ENCODE measurements at places on chromosomes 2 and 18. TPM values are rescaled to one million over a fixed set of nuclear protein-coding genes. Genes with fewer than 3 reads are reported as not detected.

DNA sequence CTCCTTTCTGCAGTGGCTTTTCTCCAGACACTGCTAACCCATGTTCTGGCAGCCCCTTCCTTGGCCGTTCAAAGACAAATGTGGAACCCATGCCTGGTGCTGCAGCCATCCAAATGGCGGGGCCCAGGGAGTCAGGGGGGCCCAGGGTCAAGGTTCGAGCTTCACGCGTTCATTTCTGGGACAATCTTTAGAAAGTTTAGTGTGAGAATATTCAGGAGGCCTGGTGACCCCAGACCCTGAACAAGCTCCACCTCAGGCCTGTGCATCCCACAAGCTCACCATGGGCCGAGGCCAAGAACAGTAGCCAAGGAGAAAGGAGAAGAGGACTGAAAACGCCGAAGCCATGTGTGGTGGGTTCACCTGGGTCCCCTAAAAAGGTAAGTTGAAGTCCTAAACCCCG is 54.4 kb downstream of the ANKMY1 start:
- no peak for DNase-seq

GRCh38 chr2:8416849-8417832 is 264.7 kb upstream of the ID2 start:
- DNase-seq = no peak

Gene ERFE
- polyA plus RNA-seq = 15.4 TPM

GRCh38 chr2:20880221-20880771 is 57.4 kb upstream of the LDAH start:
- DNase-seq = no peak

Gene SLC20A1
- 21.5 TPM for polyA plus RNA-seq

- no peak for DNase-seq
Measured at GRCh38 chr2:100522430-100522829, 40.4 kb upstream of the PDCL3 start.

Gene ABCG5
- 0.78 TPM for polyA plus RNA-seq

- DNase-seq = no peak
Measured at GRCh38 chr2:133333181-133333580, 235.1 kb downstream of the NCKAP5 start.

- DNase-seq = no peak
Measured at GRCh38 chr2:213834331-213834730, 550.1 kb downstream of the SPAG16 start.

Gene POTEC
- not detected for polyA plus RNA-seq

- no peak for DNase-seq
Measured at GRCh38 chr2:136051725-136052048, 66.3 kb upstream of the DARS1 start.

DNA sequence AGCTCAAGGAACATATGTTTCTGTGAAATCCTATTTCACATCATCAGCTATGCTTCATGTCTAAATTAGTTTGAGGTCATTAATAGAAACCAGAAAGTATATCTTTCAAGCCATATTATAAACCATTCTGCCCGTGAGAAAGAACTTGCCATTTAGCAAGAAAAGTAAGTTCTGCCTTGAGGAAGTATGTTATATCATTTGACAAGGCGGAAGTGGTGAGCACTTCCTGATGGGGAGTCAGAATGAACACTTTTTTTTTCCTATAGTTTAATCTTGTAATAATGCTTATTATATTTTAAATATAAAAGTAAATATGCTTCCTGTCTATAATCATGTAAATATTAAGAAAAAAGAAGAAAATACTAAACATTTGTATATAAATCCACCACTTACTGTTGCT is 39.3 kb upstream of the NRXN1 start:
- no peak for DNase-seq

DNA sequence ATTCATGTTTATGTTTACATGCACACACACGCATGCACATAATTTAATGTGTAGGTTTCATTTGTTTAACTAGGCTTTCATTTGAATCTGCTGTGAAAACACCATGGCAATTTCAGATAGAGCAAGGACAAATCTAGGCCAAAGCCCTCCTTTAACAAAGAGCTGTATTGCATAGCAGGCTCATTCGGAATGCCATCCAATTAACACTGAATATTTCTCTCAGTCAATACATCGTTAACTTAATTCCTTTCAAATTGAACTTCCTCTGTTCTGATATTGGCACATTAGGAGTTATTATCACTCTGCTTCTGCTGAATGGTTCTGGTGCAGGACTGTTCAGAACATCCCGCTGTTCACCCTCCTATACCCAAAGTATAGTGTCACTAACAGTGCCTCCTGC is 435.1 kb upstream of the CDH20 start:
- DNase-seq = no peak

DNA sequence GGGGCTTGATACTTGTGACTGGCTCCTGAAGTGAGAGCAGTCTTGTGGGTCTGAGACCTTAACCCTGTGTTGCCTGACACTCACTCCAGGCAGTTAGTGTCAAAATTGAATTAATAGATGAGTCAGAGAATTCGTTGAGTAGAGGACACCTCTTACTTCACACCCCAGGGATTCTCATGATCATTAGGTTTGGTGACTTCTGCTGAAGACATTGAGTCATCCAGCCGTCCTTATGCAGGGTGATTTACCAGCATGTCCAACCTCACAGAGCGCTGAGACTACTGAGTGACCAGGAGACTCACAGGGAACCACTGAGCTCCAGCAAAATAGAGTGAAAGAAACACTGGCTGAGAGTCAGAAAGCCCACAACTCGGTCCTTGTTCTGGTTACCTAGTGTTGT is 36.0 kb upstream of the EVA1A start:
- DNase-seq = no peak

Gene GPR55
- not detected for polyA plus RNA-seq

DNA sequence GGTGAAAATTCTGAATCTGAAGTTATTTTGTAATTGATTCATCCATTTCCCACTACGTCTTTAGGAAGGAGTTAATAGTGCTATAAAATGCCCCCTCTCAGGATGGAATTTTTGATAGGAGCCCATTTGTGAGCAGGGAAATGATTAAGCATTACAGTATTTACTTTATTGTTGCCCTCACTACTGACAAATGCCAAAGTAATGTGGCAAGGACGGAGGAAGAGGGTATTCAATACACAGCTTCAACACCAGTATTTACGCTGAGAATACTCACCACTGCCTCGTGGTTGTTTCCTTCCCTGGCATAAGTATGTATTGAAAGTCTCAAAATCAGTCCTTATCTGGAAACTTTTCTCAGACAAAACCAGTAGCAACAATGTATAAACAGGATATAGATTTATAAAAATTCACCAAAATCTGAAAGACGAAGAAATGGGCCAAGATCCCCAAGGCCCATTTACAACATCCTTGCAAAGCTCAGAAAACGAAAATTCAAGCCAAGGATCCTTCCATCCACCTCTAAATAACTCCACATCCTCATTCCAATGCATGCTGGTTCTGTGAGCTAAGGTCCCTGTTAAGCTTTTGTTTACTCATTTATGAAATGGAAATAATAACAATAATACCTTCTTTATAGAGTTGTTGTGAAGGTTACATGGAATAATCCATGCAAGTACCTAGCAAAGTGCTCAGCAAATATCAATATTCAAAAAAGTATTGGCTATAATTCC is 29.3 kb downstream of the FEZ2 start:
- DNase-seq = no peak

GRCh38 chr2:224927646-224928173 is 114.6 kb downstream of the DOCK10 start:
- no peak for DNase-seq

Gene IL36RN
- 5.0 TPM for polyA plus RNA-seq

GRCh38 chr2:126645211-126645618 is 10.7 kb upstream of the GYPC start:
- no peak for DNase-seq

- DNase-seq = no peak
Measured at GRCh38 chr2:206245265-206245672, 29.2 kb upstream of the ZDBF2 start.

DNA sequence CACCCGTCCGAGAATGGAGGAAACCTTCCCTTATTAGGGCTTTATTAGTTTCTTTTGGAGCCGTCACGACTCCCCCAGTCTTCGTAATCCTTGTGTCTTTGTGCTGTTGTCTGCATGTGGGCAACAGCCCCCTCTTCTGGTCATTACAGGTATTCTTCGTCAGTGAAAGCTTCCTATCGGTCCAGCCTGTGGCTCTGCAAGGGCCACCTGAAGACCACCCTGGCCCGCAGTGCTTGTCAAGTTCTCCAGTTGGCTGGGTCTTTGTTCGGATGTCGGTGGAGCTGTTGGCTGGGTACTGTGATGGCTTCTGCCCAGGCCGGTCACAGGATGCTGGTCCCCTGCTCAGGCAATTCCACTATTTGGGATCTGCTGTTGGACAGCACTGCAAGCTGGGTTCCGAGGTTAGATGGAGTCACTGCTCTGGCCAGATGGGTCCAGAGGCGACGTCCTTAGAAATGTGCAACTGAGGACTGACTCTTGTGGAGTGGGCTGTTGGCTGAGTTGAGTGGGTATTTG is 19.2 kb downstream of the E2F6 start:
- DNase-seq = peak; percentile 71

DNA sequence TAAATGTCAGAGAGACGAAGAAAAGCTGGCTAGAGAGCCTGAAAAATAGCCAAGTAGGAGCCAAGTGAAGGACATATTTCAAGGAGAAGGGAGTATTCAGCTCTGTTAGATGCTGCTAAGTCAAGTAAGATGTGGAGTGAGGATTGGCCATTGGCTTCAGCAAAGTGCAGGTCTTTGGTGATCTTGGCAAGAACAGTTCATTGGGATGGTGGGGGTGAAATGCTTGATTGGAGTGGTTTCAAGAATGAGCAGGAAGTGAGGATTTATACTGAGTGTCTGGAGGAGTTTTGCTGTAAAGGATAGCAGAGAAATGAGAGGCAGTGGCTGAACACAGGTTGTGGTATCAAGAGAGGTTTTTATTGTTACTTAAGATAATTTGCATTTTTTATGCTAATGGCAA is 139.7 kb downstream of the PRPF40A start:
- no peak for DNase-seq

- no peak for DNase-seq
Measured at GRCh38 chr18:78768656-78769501, 210.7 kb upstream of the SALL3 start.

DNA sequence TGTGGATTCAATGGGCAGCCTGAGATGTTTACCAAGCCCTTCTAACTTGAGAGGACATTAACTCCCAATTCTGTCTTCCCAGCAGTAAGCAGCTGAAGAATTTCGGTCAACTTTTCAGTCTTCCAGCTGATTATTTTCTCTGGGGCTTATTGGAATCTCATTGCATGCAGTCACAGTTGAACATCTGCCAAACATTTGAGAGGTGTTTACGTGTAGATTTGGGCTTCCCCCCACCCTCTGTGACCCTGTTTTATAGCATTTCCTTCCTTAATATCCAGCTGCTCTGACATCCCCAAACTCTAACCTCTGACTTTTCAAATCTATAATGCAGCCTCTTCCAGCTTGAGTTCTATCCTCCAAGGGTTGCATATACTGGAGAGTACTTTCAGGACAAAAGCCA is 16.5 kb upstream of the VIT start:
- DNase-seq = peak; percentile 53

DNA sequence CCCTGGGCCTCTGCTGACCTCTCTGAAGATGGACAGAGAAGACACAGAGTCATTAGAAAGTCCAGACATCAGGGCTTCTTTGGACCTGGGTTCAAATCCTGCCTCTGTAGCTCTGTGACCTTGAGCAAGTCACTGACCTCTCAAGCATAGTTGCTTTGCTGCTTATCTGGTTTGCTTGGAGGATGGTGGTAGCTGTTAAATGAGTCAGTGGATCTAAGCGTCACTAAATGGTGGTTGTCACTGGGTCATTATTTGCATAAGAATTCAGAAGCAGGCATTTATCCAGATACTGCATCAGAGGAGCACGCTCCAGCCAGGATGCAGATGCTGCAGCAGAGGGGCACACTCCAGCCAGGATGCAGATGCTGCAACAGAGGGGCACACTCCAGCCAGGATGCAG is 229.2 kb downstream of the GLI2 start:
- DNase-seq = no peak

DNA sequence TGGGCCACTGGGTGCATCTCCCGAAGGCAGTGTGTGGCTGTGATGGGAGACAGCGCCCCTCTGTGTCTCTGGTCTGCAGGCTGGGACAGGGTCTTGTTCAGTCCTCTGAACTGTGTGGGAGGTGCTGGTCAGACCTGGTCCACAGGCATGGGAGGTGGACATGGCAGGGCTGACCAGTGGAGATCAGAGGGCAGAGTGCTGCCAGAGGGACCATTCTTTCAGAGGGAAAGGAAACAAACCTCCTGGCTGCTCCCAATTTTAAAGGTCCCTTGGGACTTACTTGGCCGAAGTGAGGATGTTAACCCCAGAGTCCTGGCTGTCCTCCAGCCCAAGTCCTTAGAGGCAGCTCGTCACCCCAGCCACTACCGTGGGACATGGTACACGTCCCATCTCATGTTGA is 4.0 kb downstream of the CAPN13 start:
- no peak for DNase-seq

Gene GRP
- polyA plus RNA-seq = not detected

Gene SERPINB7
- polyA plus RNA-seq = 0.12 TPM

GRCh38 chr2:212609479-212609878 is 70.9 kb upstream of the ERBB4 start:
- no peak for DNase-seq

DNA sequence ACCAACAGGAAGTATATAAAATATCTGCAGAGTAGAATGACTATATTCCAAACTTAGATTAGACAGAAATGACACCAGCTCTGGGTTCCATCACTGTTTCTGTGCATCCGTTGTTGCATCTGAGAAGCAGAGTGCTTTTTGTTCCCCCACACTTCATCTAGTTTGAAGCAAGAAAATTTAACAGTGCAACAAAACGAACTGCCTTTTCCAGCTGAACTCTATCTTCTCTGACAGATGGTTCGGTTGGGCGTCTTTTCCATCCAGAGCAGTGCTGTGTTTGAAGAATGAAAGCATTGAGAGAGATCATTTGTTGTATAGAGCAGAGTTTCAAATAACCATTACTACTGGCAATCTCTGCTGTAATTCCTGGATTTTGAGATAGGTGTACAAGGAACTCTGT is 757.5 kb downstream of the DPP10 start:
- peak; percentile 5 for DNase-seq

Data from muscle of leg (tissue), 16 donors.